Nasal cavity respiratory epithelium epithelial cell of viscerocranial mucosa (primary cell): ENCODE measurements at places on chromosomes 6 and 20. TPM values are rescaled to one million over a fixed set of nuclear protein-coding genes. Genes with fewer than 3 reads are reported as not detected.

Gene C20orf173
- not detected in 2 replicates for total RNA-seq

Gene EYA2
- total RNA-seq = 3.4 and 12.3 TPM in 2 replicates

Gene HSPA12B
- not detected in 2 replicates for total RNA-seq

Gene OSER1
- 41.8 and 71.1 TPM in 2 replicates for total RNA-seq

Gene SOX4
- 39.0 and 81.7 TPM in 2 replicates for total RNA-seq

Gene BIRC7
- not detected in 2 replicates for total RNA-seq

Gene GTSF1L
- not detected in 2 replicates for total RNA-seq

Gene ADGRG6
- total RNA-seq = 13.0 and 20.5 TPM in 2 replicates

Gene SNAI1
- total RNA-seq = 0.07 TPM in 1 of 2 replicates, not detected in the other

Gene ALDH8A1
- total RNA-seq = 0.34 and 0.36 TPM in 2 replicates

Gene KCNK16
- not detected in 2 replicates for total RNA-seq

Gene LHFPL5
- total RNA-seq = 0.07 TPM in 1 of 2 replicates, not detected in the other

Gene CST9
- total RNA-seq = not detected in 2 replicates

Gene DSP
- total RNA-seq = 657 and 1,323 TPM in 2 replicates

Gene PTGIS
- total RNA-seq = not detected in 2 replicates

Gene SPEF1
- 0.14 TPM in 1 of 2 replicates, not detected in the other for total RNA-seq

Gene PRSS16
- total RNA-seq = 11.2 and 12.6 TPM in 2 replicates
